NCI-H2081 (cell line): ENCODE measurements at places on chromosomes 12 and 14.
A peak's percentile ranks its signal among the peaks of the same experiment; 100 is the strongest.

DNA sequence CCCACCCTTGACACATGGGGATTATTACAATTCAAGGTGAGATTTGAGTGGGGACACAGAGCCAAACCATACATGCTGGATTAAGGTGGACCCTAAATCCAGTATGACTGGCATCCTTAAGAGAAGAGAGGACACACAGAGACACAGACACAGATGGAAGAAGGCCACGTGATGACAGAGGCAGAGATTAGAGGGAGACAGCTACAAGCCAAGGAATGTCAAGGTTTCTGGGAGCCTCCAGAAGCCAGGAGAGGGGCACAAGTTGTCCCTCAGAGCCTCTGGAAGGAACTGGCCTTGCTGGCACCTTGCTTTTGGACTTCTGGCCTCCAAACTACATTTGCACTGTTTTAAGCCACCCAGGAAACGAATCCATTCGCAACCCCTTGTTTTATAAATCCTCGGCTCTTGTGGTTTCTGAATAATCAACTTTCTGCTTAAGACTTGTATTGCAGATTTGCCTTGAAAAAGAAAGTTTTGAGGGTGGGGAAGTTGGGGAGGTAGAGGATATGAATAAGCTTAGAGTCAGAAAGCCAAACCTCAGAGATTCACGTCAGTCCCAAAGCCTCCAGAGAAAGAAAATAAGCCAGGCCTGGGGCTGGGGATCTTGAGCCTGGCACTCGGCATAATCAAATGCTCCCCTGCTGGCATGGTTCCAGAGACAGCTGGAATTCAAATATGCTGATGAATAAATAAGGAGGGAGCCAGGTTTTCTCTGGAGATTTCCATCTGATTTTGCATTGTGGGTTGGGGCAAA lies 224.2 kb upstream of the PWP1 start:
- no peak for DNase-seq

GRCh38 chr14:101072531-101072930 lies 169.0 kb upstream of the RTL1 start:
- no peak for DNase-seq

GRCh38 chr12:131124487-131125280 lies 171.0 kb downstream of the ADGRD1 start:
- no peak for DNase-seq

DNA sequence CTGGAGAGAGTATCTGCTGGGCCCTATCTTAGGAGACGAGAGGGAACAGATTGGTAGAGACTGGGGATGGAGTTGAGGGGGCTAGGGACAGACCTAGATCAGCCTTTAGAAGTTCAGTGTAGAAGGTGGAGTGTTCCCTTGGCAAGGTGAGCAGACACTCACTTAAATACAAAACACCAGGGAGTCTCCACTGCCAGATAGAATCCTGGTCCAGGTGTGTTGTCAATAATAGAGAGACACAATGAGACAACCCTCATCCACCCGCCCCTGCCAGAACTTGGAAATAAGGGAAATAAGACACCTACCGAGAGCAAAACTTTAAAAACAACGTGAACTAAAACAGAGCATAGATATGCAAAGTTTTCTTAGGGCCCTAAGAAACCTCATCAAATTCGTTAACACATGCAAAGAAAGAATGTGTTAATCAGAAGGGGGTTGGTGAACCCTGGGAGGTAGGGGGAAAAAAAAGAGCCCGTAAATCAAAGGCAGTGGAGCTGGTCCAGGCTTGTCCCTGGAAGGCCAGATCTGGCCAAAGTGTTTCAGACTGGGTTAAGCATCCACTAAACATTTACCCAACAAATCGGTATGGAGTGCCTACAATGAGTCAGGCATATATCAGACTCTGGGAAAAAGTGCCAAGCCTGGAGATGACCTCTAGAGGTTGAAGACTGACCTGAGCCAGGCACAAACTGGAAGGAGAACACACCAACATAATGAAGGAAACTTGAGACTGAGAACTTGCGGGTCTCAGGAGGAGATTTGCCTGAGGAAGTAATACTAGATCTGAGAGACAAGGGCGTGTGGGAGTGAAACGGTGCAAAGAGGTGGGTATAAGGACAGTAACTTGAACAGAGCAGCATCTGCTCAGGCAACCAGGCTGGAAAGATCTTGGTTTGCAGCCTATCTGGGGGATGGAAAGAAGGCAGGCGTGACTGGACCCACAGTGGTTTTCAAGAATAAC lies 37.0 kb upstream of the OTX2 start:
- no peak for DNase-seq

- no peak for DNase-seq
Measured at GRCh38 chr12:57553343-57554202, 3.7 kb downstream of the KIF5A start.

- DNase-seq = no peak
Measured at GRCh38 chr12:109888179-109889020, 8.1 kb upstream of the GLTP start.

DNA sequence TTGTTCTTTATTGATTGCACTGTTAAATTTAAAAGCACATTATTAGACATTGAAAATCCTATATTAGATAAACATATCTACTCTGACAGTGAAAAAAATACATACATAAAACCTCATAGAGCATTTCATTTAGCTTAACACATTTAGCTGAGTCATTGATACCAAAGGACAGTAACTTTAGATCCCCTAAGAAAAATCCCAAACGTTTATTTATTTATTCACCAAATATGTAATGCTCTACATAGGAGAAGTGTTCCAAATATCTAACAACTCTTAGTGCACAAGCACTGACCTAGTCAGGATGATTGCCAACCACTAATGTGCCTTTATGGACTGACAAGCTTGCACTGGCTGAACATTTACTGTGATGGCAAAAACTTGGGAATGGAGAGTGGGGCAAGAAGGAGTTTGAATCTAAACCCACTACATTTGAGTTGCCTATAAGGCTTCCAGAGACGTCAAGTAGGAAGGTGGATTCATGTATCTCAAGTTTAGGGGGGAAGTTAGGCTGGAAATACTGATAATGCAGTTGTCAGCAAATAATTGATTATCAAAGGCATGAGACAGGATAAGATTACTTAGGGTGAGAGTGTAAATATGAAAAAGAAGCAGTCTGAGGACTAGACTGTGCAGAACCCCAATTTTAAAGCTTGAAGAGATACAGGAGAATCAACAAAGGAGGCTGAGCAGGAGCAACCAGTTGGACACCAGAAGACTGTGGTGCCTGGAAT lies 156.4 kb downstream of the PLCZ1 start:
- no peak for DNase-seq

- DNase-seq = no peak
Measured at GRCh38 chr14:99064262-99064954, 207.6 kb downstream of the BCL11B start.

- peak; percentile 17 for DNase-seq
Measured at GRCh38 chr12:64083285-64084210, 138.5 kb downstream of the KICS2 start.

GRCh38 chr12:5047094-5047493 lies 3.4 kb downstream of the KCNA5 start:
- DNase-seq = no peak

DNA sequence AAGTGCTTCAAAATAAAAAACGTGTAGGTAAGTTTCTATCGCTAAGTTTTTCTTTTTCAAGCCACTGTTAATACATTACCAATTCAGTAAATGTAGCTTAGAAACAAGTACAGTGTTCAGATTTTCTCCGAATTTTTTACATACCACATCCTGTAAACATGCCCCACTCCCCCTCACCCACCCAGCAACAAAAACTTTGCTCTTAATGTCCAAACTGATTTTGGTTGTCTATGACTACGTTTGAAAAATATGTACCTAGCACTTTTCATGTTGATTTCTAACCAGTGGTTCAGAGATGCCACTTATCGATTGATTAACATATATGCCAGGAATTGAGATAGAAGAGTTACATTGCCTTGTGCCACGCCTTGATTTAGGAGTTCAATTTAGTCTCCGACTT lies 663 bp upstream of the LIN7A start:
- DNase-seq = no peak

- peak; percentile 11 for DNase-seq
Measured at GRCh38 chr12:103326190-103326589, 169.6 kb downstream of the C12orf42 start.

GRCh38 chr12:33828326-33828725 lies 194.0 kb upstream of the ALG10 start:
- no peak for DNase-seq

GRCh38 chr14:95616745-95617144 lies 69.5 kb upstream of the TCL1B start:
- DNase-seq = no peak

GRCh38 chr14:90815822-90816662 lies at the start of gene TTC7B:
TTC7B (minus strand) TSS chr14:90816430; CDS start chr14:90816295, 135 bp downstream.
- DNase-seq = peak; percentile 49

- DNase-seq = no peak
Measured at GRCh38 chr14:102451064-102451352, 58.6 kb downstream of the ANKRD9 start.

DNA sequence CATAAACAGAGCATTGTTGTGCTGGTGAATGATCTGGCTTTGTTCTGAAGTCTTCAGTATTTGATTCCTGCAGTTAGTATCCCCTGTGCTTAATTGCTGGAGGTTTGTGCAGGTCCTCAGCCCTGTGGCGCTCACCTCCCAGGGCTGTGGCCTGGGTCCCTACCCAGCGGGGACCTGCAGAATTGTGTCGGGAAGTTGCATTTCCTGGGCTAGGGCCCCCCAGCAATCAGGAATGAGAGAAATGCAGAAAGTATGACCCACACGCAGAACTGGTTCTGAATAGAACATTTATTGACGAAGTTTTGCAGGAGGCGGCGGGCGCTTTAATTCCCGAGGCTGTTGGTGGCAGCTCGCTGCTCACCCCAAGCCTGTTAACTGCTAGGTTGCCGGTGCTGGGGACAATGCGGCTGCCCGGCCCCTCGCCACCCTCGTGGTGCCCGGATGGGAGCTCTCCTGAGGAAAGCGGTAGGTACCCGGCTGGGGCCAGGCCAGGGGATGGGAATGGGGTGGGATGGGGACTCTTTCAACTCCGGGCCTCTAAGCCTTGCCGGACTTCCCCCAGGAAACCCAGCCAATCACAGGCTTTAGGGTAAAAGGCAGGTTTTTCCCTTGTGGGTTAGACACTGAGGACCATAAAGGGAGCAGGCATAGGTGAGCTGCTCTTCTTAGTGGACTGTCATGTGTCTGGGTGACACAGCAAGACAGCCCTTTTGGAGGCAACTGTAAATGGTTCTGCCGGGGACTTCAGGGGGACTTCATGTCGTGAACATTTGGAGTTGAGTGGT lies 11.6 kb downstream of the PLEKHG3 start:
- no peak for DNase-seq

GRCh38 chr12:14936224-14936861 lies 2.0 kb downstream of the ERP27 start:
- DNase-seq = no peak

- no peak for DNase-seq
Measured at GRCh38 chr12:97293541-97293940, 169.1 kb upstream of the RMST start.

- DNase-seq = no peak
Measured at GRCh38 chr12:46590991-46591703, 218.6 kb upstream of the SLC38A2 start.

DNA sequence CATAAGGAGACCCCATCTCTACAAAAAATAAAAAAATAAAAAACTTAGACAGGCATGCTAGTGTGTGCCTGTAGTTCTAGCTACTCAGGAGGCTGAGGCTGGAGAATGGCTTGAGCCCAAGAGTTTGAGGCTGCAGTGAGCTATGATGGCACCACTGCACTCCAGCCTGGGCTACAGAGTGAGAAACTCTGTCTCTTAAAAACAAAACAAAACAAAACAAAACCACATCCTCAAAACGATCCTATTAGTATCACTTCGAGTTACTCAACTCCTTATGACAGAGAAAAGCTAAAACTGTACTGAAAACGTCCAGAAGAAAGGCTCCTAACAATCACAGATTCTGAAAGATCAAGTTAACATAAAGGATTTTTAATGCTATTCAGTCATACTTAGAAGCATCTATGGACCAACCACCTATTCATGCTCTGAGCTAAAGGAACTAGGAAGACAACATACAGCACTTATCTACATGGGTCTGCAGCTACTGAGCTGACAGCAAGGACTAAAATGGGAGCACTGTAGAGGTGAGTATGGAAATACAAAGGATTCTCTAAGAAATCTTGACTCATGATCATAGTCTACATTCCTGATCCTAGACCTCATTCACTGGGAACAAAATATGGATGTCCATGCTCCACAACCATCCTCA lies 75.3 kb upstream of the DUSP6 start:
- DNase-seq = no peak
